ENCODE measurements at places on chromosomes 4 and X.

DNA sequence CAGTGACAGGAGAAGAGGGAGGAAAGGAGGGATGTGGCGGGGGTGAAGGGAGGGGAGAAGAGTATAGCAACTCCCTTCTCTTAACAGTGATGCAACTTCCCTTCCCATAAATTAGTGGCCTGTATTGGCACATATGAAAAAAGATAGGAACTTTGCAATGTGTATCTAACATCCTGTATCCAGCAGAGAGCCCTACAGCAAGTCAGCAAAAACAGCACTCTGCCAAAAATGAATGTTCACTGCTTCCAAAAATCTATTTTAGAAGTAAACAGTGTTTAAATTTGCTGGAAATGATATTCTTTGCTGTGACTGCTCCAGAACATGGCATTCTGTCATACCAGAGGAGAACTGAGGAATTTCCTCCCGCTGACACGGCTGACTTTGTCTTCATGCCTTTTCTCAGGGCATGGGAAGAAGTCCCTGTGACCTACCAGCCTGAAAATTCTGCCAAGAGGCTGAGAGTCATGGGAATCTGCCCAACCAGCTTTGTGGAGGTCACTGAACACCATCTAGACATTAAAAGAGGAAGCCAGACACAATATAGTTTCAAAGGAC lies 343.4 kb upstream of the RASGEF1B start:
- no peak for DNase-seq

DNA sequence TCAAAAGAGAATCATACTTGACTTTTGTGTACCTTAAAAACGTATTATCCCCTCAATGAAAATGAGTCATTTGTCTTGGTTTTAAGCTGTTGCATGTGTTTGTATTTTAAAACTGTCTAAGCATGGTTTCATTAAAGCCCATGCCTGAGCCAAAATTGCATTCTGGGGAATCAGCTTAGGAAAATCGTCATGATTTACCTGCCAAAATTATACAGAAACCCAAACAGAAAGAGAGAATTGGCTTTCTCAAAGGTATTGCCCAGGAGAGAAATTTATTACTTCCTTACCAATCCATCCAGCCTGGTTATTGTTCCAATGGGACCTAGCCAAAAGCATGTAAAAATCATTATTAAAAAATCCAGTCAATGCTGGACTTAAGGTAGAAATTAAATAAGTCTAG lies 37.6 kb downstream of the GPR174 start:
- no peak for DNase-seq

- no peak for DNase-seq
These were observed 20.3 kb upstream of the SLC7A11 start for GRCh38 chr4:138262469-138262868.

DNA sequence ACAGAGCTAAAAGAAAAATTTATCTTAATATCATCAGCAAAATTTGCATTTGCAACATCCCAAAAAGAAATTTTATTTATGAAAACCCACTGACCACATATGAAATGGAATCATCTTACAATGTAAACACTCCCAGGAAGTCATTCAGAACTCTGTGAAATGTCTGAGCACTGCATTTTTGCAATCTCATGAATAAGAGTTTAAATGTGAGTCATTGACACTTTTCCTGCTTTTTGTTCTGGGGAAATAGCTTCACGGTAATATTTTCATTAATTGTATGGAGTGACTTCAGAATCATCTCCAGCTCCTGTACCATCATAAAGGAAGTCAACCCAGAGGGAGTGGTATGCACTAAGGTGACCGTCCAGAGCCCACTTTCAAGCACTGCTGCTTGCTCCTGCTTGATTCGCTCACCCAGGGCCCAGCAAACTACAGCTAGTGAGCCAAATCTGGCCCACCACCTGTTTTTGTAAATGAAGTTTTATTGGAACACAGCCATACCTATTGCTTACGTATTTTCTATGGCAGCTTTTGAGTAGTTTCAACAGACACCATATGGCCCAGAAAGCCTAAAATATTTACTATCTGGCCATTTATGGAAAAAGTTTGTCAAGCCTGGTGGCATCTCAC lies 17.2 kb downstream of the EDNRA start:
- no peak for DNase-seq

DNA sequence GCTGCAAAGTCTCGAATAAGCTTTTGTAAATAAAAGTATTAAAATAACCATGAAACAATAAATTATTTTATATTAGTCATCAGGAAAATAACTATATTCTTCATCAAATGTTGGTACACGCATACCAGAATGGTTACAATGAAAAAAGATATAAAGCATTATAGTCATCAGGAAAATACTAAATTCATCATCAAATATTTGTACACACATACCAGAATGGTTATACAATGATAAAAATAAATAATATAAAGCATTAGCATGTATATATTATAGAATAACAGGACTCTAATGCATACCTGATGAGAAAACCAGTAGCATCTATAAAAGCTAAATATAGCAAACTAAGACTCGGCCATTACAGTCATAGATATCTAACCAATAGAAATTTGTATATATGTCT lies 202.9 kb downstream of the TRAM1L1 start:
- no peak for DNase-seq

DNA sequence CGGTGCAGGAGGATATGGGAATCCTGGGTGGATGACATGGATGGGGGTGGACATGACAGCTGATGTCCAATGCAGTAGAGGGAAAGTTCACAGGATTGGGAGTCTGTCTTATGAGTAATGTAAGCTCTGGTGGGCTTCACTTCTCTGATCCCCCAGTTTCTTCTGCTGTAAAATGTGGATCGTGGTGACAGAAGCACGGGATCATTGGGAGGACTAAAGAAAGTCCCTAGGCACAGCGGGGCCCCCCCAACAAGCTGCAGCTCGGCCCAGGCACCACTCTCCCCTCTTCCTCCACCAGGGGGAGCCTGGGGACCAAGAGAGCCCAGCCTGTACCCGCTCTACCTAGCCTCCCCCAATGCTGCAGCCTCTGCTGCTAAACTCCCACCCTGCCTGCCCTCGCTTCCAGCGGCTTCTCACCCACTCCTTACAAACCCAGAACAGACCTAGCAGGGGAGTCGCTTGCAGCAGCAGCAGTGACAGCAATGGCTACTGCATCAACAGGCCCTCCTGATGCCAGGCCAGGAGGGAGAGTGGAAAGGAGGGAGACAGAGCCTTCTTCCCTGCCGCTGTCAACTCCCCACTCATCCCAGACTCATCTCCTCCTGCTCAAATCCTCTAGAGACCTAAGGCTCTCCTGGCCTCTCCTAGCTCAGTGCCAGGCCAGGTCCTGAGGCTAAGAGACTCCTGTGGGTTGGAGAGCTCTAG lies 36.1 kb upstream of the IQSEC2 start:
- peak; percentile 67 for DNase-seq

- DNase-seq = peak; percentile 72
These were observed 990 bp downstream of the HNRNPD start for GRCh38 chr4:82372517-82373485.

DNA sequence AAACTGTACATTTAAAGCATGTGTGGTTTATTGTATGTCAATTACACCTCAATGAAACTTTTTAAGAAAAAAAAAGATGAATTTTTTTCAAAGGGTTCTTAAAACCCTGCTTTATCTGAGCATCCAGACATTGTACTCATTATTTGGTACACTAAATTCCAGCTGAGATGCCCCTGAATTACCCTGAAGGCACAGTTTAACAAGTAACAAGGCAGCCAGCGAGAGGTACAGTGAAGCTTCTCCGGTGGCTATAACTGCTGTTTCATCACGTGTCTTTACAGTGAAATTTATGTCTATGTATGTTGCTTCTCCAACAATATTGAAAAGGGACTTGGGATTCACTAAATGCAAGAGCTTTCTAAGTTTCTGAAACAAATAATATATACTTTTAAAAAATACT lies 15.8 kb downstream of the SLC7A11 start:
- DNase-seq = no peak

- DNase-seq = no peak
These were observed 10.3 kb downstream of the SNX25 start for GRCh38 chr4:185219551-185220344.

DNA sequence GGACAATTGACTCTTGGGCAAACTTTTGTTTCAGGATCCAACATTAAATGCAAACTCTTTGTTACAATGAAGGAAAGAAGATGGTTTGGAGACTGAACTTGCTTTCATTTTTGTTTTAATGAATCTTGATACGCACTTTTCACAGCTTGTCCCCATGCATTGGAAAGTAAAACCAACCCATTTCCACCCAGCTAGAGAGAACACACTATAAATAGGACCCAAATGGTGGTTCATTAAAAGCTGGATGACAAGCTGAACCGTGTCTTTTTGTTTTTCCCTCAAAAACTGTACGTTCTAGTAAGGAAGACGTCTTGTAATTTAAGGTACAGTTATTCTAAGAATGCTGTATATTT lies 95.3 kb upstream of the EGFL6 start:
- DNase-seq = no peak

- no peak for DNase-seq
These were observed 188.8 kb downstream of the GPAT3 start for GRCh38 chr4:83724485-83725335.

GRCh38 chr4:110955748-110956147 lies 332.9 kb upstream of the PITX2 start:
- DNase-seq = no peak

- no peak for DNase-seq
These were observed 18.4 kb upstream of the FHDC1 start for GRCh38 chr4:152917543-152918395.

DNA sequence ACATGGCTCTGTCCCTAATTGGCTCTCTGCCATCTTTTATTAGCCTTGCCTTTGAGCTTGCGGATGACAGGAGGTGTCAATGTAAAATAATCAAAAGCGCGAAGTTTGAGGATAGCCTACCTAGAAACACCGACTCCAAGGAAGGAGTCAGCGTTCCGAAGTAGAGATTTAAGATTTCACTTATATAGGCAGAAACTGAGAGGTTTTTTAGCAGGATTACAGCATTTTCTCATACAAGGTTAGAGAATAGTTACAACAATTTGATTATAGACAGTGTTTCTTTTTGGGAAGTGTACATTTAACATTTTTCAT lies 499 bp upstream of the NFXL1 start:
- DNase-seq = no peak

DNA sequence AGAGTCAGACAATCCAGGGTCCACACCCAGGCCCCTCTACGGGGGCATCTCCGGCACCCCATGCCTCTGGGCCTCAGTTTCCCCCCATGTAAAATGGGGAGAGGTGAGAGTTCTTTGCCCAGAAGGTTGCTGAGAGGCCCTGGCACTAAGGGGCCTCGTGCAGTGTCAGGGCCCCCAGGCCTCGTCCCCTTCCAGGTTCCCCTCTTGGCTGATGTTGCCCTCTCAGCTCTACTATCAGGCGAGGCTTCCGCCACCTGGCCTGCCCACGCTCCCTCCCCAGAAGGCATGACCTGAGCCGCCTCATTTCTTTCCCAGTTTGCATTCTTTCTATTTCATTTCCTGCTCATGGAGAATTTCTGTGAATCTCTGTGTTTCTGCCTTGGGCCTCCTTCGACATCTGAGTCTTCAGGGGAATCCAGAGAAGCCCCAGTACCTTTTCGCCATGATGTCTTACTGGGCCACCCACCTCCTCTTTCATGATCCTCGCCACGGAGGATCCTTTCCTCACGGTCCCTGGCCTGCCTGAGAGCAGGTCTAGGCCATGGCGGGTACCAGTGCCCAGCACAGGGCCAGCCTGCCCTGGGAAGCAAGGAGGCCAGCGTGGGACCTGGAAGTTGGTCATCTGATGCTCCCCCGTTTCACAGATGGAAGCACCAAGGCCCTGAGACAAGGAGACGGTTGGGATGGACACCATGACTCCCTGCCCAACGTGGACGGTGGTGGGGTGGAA lies 21.9 kb upstream of the MRFAP1 start:
- DNase-seq = no peak

DNA sequence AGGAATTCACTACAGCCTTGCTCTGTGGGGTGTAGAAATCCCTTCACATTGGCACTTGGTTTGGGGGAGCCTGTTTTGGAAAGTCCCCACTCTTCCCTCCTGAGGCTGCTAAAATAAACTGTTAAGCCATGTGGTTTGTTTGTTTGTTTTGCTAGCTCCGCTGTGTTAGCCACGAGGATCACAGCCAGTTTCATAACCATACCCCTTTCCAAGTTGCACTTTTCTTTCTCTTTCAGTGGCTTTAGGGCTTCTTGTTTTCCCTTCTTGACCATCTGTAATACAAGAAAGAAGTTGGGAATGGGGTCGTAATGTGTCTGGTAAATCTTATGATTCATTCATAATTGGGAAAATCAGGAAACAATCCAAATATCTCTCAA lies 24.8 kb upstream of the UXT start:
- no peak for DNase-seq

- no peak for DNase-seq
These were observed 105.8 kb upstream of the NWD2 start for GRCh38 chr4:37138789-37139188.

- DNase-seq = no peak
These were observed 26.3 kb upstream of the ACTRT1 start for GRCh38 chrX:128078545-128078944.

GRCh38 chrX:153880440-153880815 lies 5.5 kb downstream of the L1CAM start:
- DNase-seq = no peak

DNA sequence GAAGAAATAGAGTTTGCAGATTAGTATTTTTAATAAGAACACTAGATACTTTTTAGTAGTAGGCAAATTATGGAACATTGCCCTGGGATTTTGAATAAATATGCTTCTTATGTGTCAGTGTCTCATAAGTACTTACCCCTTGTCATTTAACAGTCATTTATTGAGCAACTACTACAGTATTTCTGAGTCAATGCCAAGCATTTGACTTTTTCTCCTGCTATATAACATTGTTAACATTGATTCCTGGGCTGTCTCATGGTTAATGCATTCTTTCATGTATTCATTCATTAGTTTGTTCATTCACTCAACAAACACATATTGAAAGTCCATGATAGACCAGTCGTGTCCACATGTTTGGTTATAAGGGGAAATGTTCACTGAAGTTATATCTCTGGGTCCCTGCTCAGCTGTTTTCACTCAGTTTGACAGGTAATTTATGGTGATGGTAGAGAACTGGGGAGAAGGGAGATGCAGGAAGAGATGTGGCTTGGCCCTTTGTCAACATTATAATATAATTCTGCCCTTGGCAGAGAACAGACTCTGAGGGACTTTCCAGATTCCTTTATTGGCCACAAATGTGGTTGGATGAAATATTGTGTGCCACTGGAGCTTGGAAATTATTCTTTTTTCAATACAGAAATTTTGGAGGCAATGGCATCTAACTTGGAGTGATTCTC lies 49.8 kb downstream of the OSTC start:
- no peak for DNase-seq

- no peak for DNase-seq
These were observed 108.3 kb downstream of the AFAP1 start for GRCh38 chr4:7831330-7831729.

DNA sequence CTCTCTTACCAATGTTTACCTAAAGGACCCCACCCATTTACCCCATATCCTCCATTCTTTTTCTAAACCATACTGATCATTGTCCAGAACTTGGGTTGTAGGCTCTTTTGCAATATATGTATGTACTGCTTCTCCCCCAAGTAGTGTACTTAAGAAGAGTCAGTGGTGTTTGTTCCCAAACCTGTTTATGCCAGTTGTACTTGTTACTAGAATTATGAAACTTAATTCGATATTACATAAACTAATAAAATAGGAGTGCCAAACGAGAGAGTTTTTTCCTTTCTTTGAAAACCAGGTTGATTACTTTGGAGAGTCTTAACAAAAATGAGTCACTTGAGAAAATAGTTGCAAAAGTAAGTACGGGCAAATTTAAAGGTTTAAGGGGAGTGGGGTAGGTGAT lies 96.3 kb downstream of the GEMIN8 start:
- DNase-seq = no peak

- no peak for DNase-seq
These were observed 2.1 kb upstream of the ADH5 start for GRCh38 chr4:99090481-99091215.

GRCh38 chr4:34850421-34850820 lies 1393.9 kb downstream of the ARAP2 start:
- no peak for DNase-seq

- no peak for DNase-seq
These were observed 252.7 kb downstream of the UNC5C start for GRCh38 chr4:95296052-95296451.
